ENCODE measurements at places on chromosomes 11 and 22. TPM values are rescaled to one million over a fixed set of nuclear protein-coding genes. Genes with fewer than 3 reads are reported as not detected.
A peak's percentile ranks its signal among the peaks of the same experiment; 100 is the strongest.

- peak; percentile 5 for DNase-seq
Measured at GRCh38 chr22:21446827-21447690, 20.1 kb upstream of the TMEM191C start.

GRCh38 chr22:49724030-49724892 lies 103.4 kb downstream of the BRD1 start:
- DNase-seq: no peak

DNA sequence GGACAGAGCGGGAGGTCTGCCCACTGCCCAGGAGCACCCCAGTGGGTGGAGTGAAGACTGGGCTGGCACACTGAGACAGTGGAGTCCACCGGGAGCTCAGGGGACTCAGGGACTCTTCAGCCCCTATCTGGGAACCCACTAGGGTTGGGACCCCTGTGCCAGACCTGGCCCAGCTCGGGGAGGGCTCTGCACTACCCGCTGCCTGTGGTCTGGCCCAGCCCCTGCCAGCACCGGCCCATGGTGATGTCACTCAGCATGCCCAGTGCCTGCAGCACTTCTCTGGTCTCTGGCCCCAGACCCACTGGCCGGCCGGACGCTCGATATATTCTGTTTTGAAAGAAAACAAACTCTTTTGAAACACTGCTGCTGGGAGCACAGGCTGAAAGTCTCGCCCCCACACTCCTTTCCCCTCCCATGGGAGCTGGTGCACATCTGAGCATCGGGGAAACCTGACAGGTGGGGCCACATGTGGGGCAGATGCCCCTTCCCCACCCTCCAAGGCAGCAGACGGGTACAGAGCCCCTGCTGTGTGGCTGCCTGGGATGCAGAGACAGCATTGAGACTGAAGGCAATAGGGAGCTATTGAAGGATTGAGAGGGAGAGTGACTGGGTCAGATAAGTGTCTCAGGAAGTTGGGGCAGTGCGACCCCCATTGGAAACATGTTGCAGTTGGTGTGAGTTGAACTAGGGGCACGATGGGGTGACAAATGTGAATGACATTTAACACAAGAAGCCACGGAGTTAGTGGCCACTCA lies 62.9 kb downstream of the MYEOV start:
- DNase-seq: no peak

POU2F3 gene
- total RNA-seq: not detected

DNA sequence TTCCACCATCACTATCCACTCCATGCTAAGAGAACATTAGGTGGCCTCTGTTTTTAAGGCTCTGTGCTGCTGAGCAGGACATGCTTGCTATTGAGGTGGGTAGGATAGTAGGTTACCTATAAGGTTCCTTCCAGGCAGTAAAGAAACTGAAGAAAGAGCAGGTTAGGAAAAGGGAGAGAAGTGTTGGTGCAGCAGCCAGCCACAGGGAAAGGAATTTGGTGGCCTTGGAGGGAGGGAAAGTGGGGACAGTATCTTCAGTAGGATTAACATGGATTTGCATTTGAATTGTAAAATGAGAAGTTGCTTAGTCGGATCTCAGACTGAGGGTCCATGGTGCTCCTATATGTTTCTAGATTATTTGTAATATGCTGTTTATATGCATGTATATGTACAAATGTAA lies 49.2 kb upstream of the OLFML1 start:
- no peak for DNase-seq

DNA sequence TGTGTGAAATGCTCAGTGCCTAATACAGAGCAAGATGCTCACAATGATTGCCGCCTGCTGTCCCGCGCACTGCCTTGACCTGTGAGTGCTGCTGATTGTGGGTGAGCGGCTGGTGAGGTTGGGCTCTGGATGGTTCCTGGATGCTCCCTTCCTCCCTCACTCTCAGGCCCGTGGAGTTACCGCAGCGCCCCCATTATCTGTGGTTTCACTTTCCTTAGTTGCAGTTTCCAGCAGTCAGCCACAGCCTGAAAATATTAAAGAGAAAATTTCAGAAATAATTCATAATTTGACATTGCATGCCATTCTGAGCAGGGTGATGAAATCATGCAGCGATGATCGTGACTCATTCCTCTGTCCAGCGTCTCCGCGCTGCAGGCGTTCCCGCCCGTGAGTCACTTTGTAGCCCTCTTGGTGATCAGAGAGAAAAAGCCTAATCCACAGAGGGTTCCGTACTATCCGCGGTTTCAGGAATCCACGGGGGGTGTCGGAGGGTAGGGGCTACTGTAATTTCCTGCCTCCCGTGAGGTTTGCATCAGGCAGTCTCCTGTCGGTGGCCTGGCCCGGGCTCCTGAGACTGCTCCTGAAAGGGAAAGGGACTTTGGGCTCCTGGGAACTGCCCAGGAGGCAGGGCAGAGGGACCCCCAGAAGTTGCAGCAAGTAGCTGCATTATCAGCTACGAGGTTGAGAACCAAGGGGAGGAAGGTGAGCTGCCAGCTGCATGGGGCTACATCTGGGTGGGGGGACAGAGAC lies 10.6 kb downstream of the RPL3 start:
- DNase-seq: peak; percentile 85

DNA sequence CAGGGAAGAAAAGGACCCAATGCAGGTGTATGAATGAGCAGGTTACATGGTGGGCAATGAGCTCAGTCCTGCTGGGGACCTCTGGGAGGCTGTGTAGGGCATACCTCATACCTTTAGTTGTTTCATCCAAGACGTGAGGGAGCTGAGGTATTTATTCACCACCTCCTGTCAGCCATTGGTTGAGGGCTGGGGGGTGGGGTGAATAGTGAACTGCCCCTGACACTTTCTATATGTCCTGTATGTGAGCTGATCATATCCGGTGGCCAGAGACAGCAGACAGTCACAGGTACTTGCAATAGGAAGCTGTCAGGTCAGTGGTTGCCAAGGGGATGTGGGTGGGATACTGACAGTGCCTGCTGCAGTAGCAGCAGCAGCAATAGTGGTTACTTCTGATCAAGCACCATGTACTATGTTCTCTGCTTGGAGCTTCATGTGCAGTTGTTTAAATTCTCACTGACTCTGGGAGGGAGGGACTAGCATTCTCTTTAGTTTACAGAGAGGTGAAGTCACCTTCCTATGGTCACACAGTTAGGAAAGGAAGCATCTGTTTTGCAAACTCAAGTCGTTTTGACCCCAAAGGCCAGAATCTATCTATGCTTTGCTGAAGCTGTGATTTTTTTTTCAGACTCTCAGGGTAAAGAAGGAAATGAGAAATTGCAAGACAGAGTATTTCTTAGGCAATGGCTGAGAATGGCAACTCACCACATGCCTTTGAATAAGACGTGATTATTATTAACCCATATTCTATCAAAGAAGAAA lies 54.0 kb downstream of the MIAT start:
- DNase-seq: no peak

GRCh38 chr11:121543836-121544380 lies 91.1 kb upstream of the SORL1-AS1 start:
- no peak for DNase-seq

C22orf15 gene
- not detected for total RNA-seq

DNA sequence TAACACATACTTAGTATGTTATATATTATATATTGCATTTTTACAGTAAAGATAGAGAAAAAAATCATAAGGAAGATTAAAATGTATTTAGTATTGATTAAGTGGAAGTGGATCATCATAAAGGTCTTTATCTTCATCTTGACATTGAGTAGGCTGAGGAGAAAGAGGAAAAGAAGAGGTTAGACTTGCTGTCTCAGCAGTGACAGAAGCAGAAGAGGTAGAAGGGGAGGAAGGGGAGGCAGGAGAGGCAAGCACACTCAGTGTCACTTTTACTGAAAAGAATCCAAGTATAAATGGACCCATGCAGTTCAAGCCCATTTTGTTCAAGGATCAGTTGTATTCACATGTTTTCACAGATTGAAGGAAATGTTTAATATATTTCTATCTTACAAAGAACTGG lies 69.7 kb downstream of the GAB2 start:
- no peak for DNase-seq

DNA sequence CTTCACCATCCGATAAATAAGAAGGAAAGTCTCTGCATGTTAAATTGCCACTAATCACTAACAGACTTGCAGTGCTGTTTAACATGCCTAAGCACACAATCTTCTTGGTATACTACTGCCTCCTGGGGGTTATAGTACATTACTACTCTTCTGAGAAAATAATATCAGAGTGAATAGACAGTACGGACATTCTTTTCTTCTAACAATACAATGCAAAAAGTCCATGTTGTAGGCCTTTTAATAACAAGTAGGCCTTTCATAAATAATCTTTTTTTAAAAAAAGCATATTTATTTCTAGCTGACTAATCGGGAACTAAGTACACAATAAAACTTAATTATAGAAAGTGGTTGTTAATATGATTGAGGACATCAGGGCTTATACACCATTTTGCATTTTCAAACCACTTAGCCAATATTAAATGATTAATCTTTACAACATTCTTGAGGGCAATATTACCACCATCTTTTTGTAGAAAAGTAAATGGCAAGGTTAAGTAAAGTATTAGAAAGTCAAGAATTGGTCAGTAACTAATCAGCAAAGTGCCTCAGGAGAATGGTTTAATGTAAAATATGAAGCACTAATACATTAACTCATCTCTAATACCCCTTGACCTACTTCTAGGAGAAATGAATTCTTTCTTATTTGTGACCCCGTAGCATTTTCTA lies 84.7 kb downstream of the TTC28 start:
- no peak for DNase-seq

OR51I1 gene
- total RNA-seq: not detected

- DNase-seq: no peak
Measured at GRCh38 chr11:131666006-131666405, 295.6 kb downstream of the NTM start.

GRCh38 chr22:42418811-42419242 lies 13.4 kb downstream of the NFAM1 start:
- DNase-seq: no peak

DNA sequence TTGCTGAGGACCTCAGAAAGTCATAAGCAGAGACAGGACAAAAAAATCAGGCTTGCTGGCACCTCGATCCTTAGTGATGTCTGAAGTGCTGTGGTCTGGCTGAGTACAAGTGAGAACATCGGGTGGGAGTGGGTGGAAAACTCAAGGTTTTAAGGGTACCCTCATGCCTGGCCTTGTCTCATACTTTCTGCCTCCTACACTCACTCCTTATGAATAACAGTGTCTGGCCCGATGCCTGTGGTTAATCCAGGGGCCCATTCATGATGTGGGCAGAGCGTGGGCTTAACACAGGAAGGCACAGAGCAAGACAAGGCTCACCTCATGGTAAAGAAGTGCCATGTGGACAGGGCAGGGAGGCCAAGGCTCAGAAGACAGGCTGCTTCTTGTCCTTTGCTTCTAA lies 11.0 kb upstream of the UCP3 start:
- DNase-seq: no peak

DNA sequence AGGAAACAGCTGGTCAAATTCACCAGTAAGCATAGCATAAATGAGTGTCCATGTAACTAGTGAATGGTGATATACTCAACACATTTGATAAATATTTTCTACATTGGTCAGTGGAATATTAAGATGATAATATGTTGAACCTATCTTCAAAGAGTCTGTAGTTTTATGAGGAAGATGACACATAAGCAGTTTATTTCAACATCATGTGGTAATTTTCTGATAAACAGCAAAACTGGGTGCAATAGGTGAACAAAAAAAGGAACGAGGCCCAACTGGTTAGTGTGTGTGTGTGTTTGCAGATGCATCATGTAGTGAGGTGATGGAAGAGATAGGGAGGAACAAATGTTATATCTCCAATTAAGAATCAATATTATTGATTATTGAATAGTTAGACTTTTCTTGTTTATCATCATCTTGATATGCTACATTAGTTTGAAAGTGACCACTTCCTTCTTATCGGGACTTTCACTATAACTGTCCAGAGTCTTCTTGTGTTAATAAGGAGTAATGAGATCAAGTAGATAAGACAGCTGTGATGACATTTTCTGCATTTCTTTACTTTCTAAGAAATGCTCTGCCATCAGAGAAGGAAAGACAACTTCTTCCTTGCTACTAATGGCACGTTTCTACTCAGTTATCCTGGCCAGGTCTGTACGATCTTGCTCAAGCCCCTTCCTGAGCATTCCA lies 270.7 kb downstream of the ETS1 start:
- DNase-seq: no peak

CREB3L1 gene
- total RNA-seq: 2.3 TPM

CDC42EP2 gene
- 4.9 TPM for total RNA-seq

DNA sequence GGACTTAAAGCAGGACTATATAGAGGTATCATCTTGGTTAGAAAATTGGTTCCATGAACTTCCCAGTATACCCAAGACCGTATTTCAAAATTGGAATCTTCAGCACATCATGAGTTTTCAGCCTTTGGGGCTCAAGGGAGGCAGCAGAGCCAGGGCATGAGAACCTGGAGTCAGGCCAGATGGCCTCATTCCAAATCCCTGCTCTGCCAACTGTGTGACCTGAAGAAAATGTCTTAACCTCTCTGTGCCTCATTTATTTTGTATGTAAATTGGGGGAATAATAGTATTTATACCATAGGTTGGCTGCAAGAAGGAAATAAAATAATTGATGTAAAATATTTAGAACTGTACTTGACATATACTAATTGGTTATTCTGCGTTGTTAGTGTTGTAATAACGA lies 987.6 kb downstream of the TBC1D22A start:
- no peak for DNase-seq

- no peak for DNase-seq
Measured at GRCh38 chr11:46559815-46560214, 34.0 kb downstream of the AMBRA1 start.

DNA sequence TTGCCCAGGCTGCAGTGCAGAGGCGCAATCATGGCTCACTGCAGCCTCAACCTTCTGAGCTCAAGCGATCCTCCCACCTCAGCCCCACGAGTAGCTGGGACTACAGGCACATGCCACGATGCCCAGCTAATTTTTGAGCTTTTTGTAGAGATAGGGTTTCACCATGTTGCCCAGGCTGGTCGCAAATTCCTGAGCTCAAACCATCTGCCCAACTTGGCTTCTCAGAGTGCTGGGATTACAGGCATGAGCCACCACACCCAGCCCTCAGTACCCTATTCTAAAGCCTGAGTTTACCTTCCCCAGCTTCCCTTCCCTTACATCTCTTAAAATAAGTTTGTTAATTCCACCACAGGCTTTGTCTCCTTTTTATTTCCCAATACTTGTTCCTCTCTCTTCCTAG lies 59.1 kb downstream of the AMBRA1 start:
- DNase-seq: no peak

DNA sequence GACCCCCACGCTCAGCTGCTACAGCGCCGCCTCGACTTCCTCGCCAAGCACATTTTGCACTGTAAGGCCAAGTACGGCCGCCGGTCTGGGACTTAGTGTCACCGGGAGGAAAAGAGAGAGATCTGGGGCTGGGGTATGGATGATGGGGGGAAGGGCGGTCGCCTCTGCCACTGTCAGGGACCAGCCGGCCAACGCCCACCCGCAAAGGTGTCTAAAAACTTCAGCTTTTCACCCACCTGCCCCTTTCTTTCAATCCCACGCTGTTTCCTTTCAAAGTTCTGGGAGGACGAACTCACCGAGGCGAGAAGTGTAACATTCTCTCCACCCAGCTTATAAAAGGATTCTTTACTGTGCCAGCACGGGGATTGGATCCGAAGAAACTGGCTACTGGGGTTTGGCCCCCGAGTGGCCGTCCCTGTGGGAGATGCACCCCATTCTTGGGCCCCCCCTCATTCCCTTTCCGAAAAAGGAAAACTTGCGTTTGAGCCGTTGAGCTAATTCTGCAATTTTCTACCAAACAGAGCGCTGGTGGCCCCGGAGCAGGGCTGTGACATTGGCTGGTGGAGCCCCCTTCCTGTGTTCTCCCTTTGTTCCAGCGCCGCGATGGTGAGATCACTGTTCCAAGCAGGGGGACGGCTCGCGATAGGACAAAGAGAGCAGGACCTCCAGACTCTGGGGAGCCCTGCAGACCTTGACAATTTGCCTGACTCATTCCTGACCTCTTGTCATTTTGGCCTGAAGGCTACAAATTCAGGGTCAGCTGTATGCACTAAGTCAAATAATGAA lies 1.8 kb downstream of the FJX1 start:
- peak; percentile 53 for DNase-seq

All from psoas muscle (tissue), 8 donors.